T-helper 17 cell (primary cell): ENCODE measurements at places on chromosomes 6 and 20.

DNA sequence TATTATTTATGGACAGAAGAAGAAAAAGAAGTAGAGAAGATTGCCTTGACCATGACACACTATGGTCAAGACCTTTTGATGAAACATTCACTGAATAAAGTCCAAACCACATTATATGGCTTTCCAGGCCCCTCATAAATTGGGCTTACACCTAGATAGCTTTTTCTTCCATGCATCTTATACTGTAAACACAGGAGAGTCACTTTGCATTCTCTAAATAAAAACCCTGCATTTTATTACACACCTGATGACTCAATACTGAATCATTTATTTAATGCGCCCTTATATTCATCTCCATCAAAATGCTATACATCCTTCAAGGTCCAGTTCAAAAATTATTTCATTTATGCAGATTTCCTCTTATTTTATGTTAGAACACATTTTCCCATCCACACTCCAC is 78.0 kb downstream of the COL21A1 start:
- H3K36me3 ChIP-seq: no peaks in the 10 kb centered on the region
- H3K4me1 ChIP-seq: no peaks in the 10 kb centered on the region
- H3K4me3 ChIP-seq: no peak overlapping the region
- no peak overlapping the region for H3K27ac ChIP-seq
- no peak for DNase-seq
- no peaks in the 10 kb centered on the region for H3K27me3 ChIP-seq

GRCh38 chr6:111087106-111087835 is at the start of gene SLC16A10:
Gene SLC16A10 (plus strand): TSS chr6:111087503. CDS start chr6:111087753, 250 bp downstream.
- peaks cover 8% of the 10 kb centered on the region for H3K27me3 ChIP-seq
- H3K4me3 ChIP-seq: peak within 1 kb of the TSS; percentile 94
- peaks cover 6% of the 10 kb centered on the region for H3K36me3 ChIP-seq
- H3K4me1 ChIP-seq: peaks cover 22% of the 10 kb centered on the region

- DNase-seq: no peak
- no peak overlapping the region for H3K4me3 ChIP-seq
- H3K4me1 ChIP-seq: peaks cover 5% of the 10 kb centered on the region
Observed at GRCh38 chr20:45303586-45304463, 2.8 kb upstream of the RBPJL start.

- H3K36me3 ChIP-seq: peaks cover 2% of the 10 kb centered on the region
- H3K4me3 ChIP-seq: no peak overlapping the region
- peak overlapping the region; percentile 39 for H3K27ac ChIP-seq
- DNase-seq: no peak
- H3K27me3 ChIP-seq: peaks cover 20% of the 10 kb centered on the region
Observed at GRCh38 chr20:44324343-44324742, 12.5 kb upstream of the R3HDML start.

DNA sequence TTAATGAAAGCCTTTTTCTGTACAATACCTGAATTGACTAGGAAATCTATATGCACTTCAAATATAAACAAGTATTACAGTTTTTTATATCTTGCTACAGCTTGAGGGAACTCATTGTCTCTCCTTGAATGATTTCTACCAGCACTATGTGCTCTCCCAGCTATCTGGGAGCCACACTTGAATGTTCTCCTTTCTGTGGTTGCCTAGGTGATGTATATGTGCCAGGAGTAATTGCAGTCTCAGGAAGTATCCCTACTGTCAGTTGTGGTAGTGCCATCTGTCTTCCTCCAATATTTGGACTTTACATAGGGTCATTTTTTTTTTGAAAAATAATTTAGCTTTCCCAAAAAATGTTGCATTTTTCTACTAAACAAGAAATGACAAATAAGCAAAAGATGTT is 288.0 kb upstream of the PLCB4 start:
- H3K27ac ChIP-seq: no peak overlapping the region
- no peaks in the 10 kb centered on the region for H3K27me3 ChIP-seq
- peaks cover 2% of the 10 kb centered on the region for H3K4me1 ChIP-seq
- no peak for DNase-seq
- H3K36me3 ChIP-seq: peaks cover 3% of the 10 kb centered on the region

- no peak overlapping the region for H3K27ac ChIP-seq
Observed at GRCh38 chr6:4403828-4404227, 268.5 kb upstream of the ECI2 start.

DNA sequence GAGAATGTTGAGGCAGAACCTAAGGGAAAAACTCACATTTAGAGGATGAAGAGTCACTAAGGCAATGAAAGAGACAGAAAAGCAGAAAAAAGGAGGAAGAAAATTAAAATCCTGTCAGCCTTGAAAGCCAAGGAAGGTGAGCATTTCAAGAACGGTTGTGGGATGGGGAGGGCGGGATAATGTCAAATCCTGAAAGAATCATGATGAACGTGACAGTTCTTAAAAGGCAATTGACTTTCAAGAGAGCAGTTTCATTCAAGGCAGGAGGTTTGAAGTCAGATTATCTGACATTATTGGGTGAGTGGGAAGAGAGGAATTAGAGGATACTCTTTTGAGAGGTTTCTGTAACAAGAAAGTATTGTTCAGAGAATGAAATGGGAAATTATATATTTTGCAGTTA is 284.5 kb downstream of the ADGRB3 start:
- no peaks in the 10 kb centered on the region for H3K36me3 ChIP-seq
- no peak overlapping the region for H3K4me3 ChIP-seq
- no peak overlapping the region for H3K27ac ChIP-seq
- no peaks in the 10 kb centered on the region for H3K4me1 ChIP-seq
- no peaks in the 10 kb centered on the region for H3K27me3 ChIP-seq

- no peaks in the 10 kb centered on the region for H3K4me1 ChIP-seq
- H3K36me3 ChIP-seq: no peaks in the 10 kb centered on the region
- no peak for DNase-seq
Observed at GRCh38 chr6:42947950-42948349, 12.6 kb upstream of the GNMT start.

- H3K4me1 ChIP-seq: peaks cover 8% of the 10 kb centered on the region
- DNase-seq: no peak
- H3K4me3 ChIP-seq: no peak overlapping the region
- no peak overlapping the region for H3K27ac ChIP-seq
- H3K27me3 ChIP-seq: no peaks in the 10 kb centered on the region
- peaks cover 7% of the 10 kb centered on the region for H3K36me3 ChIP-seq
Observed at GRCh38 chr20:37209661-37210314, 30.4 kb upstream of the MROH8 start.

DNA sequence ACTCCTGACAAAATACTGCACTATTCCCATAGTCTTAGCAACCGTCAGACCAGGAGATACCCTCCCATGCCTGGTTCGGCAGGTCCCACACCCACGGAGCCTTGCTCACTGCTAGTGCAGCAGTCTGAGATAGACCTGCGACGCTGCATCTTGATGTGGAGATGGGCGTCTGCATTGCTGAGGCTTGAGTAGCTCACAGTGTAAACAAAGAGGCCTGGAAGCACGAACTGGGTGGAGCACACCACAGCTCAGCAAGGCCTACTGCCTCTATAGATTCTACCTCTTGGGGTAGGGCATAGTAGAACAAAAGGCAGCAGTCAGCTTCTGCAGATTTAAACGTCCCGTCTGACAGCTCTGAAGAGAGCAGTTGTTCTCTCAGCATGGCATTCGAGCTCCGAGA is 25.4 kb downstream of the TMEM244 start:
- DNase-seq: no peak
- H3K27ac ChIP-seq: no peak overlapping the region
- no peaks in the 10 kb centered on the region for H3K27me3 ChIP-seq

DNA sequence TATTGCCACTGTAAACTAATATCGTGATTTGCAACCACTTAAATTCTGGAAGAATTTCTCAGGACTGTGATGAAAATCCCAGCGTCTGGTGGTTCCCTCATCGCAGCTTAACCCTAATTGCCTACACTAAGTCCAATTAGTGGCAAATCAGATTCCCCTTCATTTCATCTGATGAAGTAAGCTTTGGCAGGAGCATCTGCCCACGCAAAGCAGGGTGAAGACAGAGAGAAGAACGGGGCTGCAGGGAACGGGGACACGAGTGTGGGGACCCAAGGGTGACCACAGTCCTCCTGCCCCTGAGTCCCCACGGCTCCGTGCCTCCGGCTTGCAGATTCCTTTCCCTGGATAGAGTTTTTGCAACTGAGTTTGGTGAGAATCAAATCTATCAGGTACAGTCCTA is 159.5 kb downstream of the LY86 start:
- no peaks in the 10 kb centered on the region for H3K36me3 ChIP-seq
- H3K4me3 ChIP-seq: no peak overlapping the region
- DNase-seq: no peak

DNA sequence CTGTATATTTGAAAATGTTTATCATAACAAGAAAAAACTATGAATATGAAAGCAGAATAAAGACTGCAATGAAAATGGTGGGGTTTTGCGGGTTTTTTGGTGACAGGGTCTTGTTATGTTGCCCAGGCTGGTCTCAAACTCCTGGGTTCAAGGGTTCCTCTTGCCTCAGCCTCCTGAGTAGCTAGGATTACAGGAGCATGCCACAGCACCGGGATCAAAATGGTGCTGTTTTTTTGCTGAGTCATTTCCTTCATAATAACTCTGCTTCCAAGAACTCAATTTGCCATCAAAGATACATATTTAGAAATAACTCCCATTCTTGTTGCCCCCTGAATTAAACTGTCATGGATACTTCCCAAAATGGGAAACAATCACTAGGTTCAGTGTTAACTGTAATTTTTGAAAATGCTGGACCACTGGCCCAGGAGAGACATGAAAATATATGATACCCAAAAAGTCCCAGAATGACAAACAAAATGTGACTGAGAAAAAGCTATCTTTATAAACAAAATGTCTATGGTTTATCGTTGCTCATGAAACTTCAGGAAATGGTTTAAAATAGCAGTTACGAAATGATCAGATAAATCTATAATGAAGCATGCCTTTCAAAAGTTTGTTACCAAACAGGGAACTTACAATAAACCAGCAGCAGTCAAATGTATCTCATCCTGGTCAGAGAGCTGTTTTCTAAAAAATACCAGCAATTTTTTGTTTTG is 32.2 kb downstream of the ILRUN start:
- peaks cover 27% of the 10 kb centered on the region for H3K4me1 ChIP-seq
- H3K27ac ChIP-seq: peak overlapping the region; percentile 90
- H3K36me3 ChIP-seq: no peaks in the 10 kb centered on the region
- no peak for DNase-seq
- peak overlapping the region; percentile 74 for H3K4me3 ChIP-seq

- H3K27ac ChIP-seq: no peak overlapping the region
- peaks cover 4% of the 10 kb centered on the region for H3K27me3 ChIP-seq
Observed at GRCh38 chr6:109325400-109325801, 56.9 kb downstream of the CD164 start.

DNA sequence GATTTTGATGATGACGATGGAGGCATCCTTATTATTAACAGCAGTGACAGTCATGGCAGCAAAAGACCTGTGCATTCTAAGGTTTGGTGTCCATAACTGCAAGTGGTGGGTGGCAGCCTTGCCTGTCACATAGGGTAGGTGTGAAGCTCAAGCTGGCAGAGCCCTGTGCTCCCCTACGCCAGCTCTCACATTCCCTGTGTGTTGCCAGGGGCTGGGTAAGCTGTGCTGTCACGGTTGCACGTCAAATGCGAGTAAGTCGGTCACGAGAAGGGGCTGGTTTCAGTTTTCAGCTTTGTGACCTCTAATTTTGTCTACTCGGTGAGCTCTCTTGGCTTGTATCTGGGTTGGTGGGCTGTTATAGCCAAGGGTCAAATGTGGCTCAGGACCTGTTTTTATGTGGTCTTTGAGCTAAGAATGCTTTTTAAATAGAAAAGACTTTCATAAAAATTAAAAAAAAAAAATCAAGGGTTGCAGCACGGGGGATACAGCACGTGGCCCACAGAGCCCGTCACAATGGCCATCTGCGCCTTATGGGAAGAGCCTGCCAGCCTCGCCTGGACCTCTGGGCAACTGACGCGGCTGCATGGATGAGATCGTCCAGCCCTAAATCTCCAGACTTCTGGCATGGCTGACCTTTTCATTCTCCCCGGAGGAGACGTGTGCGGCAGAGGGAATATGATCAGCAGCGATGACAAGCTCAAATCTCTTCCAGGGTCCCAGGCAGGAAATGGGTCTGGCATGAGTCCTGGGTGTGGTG is 148.5 kb downstream of the PHACTR3 start:
- peaks cover 45% of the 10 kb centered on the region for H3K27me3 ChIP-seq
- no peak for DNase-seq
- peaks cover 2% of the 10 kb centered on the region for H3K4me1 ChIP-seq
- H3K27ac ChIP-seq: no peak overlapping the region

GRCh38 chr6:63554782-63555181 is 17.5 kb upstream of the LOC128125822 start:
- H3K27me3 ChIP-seq: peaks cover 36% of the 10 kb centered on the region
- no peak for DNase-seq
- no peaks in the 10 kb centered on the region for H3K4me1 ChIP-seq

- H3K27me3 ChIP-seq: peaks cover 19% of the 10 kb centered on the region
- no peak overlapping the region for H3K4me3 ChIP-seq
- DNase-seq: no peak
- peaks cover 2% of the 10 kb centered on the region for H3K36me3 ChIP-seq
Observed at GRCh38 chr6:79783670-79784394, 152.7 kb downstream of the SH3BGRL2 start.

DNA sequence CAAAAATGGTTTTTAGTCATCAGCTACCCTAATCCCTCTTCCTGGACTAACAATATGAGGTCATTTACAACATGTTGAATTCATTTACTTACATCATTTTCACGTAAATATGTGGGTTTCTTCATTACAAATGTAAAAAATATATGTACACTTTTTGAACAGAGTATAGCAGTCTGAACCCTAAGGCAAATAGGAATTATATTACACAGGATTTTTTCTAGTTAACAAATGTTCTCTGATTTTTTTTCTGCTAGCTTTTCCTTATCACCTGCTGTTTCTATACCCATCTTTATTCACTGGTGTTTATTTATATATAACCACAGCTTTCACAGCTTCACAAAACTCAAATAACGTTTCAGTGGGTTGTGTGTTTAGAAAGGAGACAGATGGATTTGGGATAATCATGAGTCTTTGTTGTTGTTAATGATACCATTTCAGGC is 21.0 kb upstream of the CD2AP start:
- no peak for DNase-seq
- no peaks in the 10 kb centered on the region for H3K27me3 ChIP-seq
- H3K27ac ChIP-seq: no peak overlapping the region
- no peaks in the 10 kb centered on the region for H3K36me3 ChIP-seq
- no peak overlapping the region for H3K4me3 ChIP-seq
